ENCODE measurements at places on chromosomes 2 and 18.

- DNase-seq = no peak
These were observed 38.5 kb upstream of the ODC1 start for GRCh38 chr2:10486601-10487079.

- no peak for DNase-seq
These were observed 234.8 kb upstream of the RAB6C start for GRCh38 chr2:129744649-129745048.

- no peak for DNase-seq
These were observed 190.7 kb downstream of the ZBTB7C start for GRCh38 chr18:48218285-48219022.

DNA sequence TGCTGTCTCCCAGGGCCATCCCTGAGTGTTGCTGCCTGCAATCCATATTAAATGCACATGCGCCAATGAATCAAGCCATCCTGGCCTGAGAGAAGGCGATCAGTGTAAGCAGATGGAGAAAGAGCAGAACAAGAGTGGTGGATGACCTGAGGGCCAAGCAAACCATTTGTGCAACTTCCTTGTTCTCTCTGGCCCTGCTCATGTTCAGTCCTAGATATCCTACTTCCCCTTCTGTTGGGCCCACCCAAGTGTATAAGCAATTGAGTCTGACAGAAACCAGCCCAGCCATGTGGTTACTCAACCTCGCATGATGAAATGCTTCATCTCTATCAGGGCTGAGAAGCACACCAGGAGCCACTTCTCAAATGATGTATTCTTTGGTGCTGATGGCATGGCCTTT, 383.1 kb upstream of the ID2 start:
- no peak for DNase-seq

DNA sequence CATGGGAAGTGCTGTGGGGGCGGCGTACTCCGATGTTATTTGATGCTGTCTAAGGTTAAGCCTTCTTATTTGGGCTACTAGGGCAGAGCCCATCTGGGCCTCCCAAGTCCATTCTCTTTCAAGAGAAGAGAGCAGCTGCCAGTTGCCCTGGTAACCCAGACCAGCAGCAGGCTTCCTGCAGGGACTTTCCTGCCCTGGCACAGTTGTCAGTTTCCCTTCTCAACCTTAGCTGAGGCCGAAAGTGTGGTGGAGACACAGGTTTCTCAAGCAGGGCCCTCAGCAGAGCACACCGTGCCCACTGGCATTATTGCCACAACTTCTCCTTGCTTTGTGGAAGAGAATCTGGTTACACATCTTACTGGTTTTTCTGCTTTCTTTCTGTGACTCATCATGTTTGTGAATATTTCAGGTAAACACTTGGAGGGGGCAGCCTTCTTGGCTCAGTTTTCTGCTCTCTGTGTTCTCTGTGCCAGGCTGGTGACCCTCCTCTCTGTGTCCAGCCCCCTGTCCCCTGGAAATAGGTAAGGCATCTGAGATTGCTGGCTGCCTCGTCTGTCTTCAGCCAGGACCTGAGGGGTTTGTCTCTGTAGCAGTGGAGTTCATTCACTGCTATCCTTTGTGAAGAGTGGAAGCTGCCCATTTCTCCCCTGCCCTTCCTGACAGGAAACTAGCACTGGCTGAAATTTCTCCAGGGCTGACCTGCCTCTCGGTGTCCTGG, 111.0 kb downstream of the B3GNT2 start:
- no peak for DNase-seq

GRCh38 chr2:46125798-46126197, 171.4 kb upstream of the EPAS1 start:
- DNase-seq = no peak

- DNase-seq = peak; percentile 31
These were observed 1.4 kb downstream of the RNF138 start for GRCh38 chr18:32093102-32093511.

GRCh38 chr2:155442755-155443372, 744.4 kb downstream of the KCNJ3 start:
- DNase-seq = no peak

DNA sequence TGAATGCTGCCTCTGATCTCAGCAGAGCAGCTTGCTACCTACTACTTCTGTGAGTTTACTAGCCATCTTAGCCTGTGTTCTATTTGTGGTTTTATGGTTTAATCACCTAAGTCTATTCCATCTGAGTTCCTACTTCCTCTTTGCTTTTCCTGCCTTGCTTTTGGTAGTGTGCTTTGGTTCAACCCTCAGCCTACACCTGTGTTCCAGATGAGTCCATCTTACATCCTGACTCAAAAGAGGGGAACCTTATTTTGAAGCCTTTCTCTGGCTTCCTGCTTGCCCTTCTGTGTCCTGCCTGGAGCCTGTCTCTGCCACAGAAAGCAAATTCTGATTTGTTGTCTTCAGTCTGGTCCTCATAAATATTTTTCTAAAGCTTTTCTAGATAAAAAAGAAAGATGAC, 530.3 kb upstream of the MEX3C start:
- no peak for DNase-seq

GRCh38 chr2:234259440-234259839, 208.9 kb downstream of the SPP2 start:
- no peak for DNase-seq

DNA sequence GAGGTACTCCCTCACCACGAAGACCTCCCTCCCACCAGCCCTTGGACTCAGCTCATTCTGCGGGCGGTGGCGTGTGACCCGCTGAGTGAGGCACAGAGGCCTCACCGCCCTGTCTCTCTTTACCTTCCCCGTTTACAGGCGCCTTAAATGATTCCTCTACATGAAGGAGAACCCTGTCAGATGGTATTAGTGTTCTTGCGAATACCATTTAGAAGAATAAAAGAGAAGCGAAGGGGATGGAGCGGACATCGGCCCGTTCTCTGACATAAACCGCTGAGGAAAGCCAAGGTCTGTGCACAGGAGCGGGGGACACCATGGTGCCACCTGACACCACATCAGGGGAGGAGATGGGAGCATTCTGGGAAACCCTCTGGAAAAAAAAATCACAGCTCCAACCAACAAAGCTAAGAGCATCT, 179.8 kb downstream of the HDAC4 start:
- no peak for DNase-seq

GRCh38 chr18:79624356-79625170, 55.0 kb upstream of the CTDP1 start:
- DNase-seq = no peak

DNA sequence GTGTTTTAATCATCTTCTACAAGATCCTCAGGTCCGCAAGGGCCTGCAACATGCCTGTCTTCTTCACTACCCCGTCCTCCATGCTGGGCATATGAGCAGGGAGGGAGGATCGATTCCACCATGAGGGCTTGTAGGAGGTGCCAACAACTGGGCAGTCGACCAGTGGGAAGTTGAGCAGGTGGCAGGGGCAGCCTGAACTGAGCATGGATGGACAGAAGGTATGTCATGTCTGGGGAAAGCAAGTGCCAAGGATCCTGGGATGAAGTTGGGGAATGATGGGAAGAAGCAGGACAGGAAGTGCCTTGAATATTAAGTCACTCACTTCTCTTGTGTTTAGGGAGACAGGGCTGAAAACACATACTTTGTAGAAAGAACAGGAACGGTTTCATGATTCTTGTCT, 44.7 kb downstream of the CTIF start:
- DNase-seq = no peak

DNA sequence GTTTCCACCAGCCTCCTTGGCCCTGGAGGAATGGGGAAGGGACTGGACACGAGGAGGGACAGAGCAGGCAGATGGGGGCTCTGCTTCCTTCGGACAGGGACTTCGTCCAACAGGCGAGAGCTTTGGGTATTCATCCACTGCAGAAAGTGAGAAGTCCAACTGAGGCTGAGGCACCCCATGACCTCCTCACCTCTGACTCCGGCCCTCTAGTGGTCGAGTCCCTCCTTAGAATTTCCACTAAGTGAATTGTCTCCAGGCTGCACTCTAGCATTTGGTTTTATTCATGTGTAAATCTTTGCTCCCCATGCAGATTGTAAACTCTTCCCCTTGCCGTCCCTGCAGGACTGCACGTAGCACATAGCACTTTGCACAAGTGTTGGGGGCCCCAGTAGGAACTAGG, 75.6 kb downstream of the TMEM247 start:
- DNase-seq = no peak

GRCh38 chr2:180071797-180072196, 64.7 kb upstream of the CWC22 start:
- DNase-seq = no peak

DNA sequence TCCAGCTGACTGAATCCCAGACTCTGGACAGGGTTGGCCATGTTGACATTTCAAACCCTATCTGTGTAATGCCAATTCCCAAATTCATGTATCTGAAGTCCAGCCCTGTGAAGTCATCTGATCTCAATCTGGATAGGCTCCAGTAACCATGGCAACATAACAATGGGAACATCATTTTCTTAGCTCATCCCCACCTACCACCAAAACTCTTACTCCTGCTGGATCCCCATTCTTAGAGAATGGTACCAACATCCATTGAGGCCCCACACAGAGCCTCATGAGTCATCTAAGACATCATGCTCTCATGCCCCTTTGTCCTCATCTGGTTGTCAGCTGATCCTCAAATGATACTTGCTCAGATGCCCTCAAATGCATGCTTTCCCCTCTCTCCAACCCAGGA, 58.9 kb upstream of the TEX51 start:
- DNase-seq = no peak

- DNase-seq = no peak
These were observed 32.4 kb downstream of the ABCB11 start for GRCh38 chr2:168998609-168999211.

- no peak for DNase-seq
These were observed 125.6 kb downstream of the FMNL2 start for GRCh38 chr2:152460567-152460966.

DNA sequence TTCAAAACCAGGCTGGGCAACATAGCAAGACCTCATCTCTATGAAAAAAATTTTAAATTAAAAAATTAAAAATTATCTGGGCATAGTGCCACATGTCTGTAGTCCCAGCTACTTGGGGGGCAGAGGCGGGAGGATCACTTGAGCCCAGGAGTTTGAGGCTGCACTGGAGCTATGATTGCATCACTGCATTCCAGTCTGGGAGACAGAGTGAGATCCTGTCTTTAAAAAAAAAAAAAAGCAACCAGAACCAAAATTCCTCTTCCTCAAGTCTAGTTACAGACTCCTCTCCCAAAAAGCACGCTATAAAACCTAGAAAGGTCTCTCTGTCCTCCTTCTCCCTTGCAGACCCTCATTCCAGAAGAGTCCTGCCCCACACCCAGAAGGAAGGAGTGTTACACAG, 23.9 kb downstream of the TNFAIP6 start:
- DNase-seq = no peak

DNA sequence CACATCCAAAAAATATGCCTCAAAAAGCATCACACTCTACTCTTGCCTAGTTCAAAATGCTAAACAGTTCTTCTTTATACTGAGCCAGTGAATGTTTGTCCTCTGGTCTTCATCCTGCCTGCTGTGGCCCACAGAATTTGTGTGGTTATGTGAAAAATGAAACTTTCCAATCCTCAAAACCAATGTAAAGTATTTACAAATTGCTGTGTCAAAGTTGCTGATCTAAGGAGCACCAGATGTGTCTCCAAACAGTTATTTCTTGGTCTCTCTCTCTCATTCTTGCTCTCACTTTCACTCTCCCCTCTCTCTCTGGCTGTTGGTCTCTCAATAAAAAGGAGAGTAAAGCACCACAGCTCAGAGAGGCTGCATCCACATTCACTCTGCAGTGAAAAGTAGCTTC, 23.0 kb downstream of the EPHA4 start:
- no peak for DNase-seq

- DNase-seq = no peak
These were observed 49.9 kb downstream of the ALPK2 start for GRCh38 chr18:58578835-58579560.

- no peak for DNase-seq
These were observed 459.8 kb upstream of the FSIP2 start for GRCh38 chr2:185278761-185279160.

DNA sequence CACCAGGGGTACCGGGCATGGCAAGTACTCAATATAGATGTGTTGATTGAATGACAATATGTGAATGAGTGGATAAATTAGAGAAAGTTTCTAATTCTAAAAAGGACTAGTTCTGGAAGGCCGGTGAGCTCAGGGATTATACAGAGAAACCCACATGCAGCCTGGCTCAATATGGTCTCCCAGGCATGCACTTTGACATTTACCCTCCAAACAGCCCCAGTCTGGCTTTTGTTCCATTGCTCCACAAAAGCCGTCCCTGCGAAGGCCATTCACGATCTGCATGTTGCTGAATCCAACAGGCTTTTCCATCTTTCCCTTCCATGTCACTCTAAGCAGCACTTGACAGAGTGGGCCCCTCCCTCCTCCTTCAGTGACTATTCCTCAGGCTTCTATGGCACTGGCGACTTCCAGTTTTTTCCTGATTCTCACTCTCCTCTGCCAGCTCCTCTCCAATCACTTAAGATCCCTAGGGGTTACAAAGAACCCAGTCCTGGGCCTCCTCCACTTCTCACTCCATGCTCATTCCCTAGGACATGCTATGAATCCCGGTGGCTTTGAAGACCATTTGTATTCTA, 266.7 kb downstream of the AFF3 start:
- DNase-seq = no peak

GRCh38 chr2:48792030-48792429, 36.5 kb upstream of the LHCGR start:
- no peak for DNase-seq

- no peak for DNase-seq
These were observed 25.2 kb downstream of the PSD4 start for GRCh38 chr2:113198790-113199612.

DNA sequence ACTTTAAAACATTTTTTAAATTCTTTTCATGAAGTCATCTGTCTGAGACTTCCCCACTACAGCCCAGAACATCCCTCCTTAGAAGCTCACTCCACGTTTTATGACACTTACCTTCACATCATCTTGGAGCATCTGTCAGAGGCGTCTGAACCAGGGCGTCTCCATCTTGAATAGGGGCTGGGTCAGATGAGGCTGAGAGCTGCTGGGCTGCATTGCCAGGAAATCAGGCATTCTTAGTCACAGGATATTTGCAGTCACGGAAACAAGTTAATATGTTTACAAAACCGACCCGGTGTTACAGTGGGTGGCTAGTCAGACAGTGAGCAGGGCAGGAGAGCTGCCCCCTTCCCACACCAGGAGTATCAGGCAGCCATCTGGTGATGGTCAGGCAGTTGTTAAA, 456.5 kb downstream of the FBXO15 start:
- DNase-seq = no peak
